ENCODE measurements at places on chromosomes 7 and 10. TPM values are rescaled to one million over a fixed set of nuclear protein-coding genes. Genes with fewer than 3 reads are reported as not detected.

Gene ZNF804B
- not detected for polyA plus RNA-seq

Gene METTL27
- 1.1 TPM for polyA plus RNA-seq

Gene KCNH2
- polyA plus RNA-seq = 1.6 TPM

Gene OR2A5
- polyA plus RNA-seq = not detected

Gene AGR3
- not detected for polyA plus RNA-seq

Gene TAS2R4
- not detected for polyA plus RNA-seq

Gene ASB15
- not detected for polyA plus RNA-seq

Gene SAP25
- polyA plus RNA-seq = 0.47 TPM

Gene CALHM1
- not detected for polyA plus RNA-seq

Gene CHN2
- polyA plus RNA-seq = not detected

Gene AMPH
- not detected for polyA plus RNA-seq

Gene SFTPA1
- not detected for polyA plus RNA-seq

Gene SCART1
- polyA plus RNA-seq = not detected

Gene STEAP1B
- polyA plus RNA-seq = not detected

Gene PAPSS2
- polyA plus RNA-seq = 0.08 TPM
